Mucosa of gallbladder (tissue), 1 donor: ENCODE measurements at places on chromosomes 6 and 20. TPM values are rescaled to one million over a fixed set of nuclear protein-coding genes. Genes with fewer than 3 reads are reported as not detected.
A peak's percentile ranks its signal among the peaks of the same experiment; 100 is the strongest.

GRCh38 chr6:156866220-156867015, 89.2 kb downstream of the ARID1B start:
- no peak for DNase-seq

ADGRF4 gene
- 0.52 TPM for total RNA-seq

- no peak for DNase-seq
Observed at GRCh38 chr20:1287306-1287705, 21.2 kb downstream of the SNPH start.

PHF10 gene
- 39.4 TPM for total RNA-seq

VSTM2L gene
- 95.0 TPM for total RNA-seq

DNA sequence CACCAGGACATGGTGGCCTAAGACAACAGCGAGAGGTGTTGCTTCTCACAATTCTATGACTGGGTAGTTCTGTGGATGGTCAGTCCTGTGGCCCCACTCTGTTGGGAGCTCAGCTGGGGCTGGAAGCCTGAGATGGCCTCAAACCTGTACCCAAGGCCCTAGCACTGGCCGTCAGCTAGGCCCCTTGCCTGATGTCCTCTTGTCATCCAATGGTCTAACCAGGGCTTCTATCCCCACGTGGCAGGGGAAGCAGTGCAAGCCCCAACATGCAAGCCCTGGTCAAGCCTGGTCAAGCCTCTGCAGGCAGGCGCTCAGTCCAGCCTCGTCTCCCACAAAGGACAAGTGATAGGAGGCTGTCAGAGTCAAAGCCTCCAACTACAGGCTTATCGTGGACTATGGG, 196.5 kb upstream of the CST7 start:
- no peak for DNase-seq

DNA sequence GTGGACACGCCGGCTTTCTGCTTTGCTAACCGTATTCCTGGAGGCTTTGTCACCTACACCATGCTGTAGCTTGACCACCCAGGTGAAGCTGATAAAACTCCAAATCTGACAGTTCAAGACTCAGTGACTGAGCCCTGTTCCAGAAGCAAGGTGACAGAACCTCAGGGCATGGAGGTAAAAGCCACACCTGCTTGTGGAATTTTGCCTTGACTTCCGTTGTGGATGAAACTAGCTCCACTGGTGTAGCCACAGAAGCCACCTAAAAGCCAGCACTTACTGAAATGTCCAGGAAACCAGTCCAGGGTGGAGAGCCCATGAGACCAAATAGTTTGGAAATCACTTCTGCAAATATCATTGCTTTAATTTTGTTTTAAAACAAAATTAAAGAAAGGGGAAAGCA, 11.0 kb downstream of the CST8 start:
- no peak for DNase-seq

GRCh38 chr6:11926594-11927407, 85.3 kb upstream of the HIVEP1 start:
- no peak for DNase-seq

DNA sequence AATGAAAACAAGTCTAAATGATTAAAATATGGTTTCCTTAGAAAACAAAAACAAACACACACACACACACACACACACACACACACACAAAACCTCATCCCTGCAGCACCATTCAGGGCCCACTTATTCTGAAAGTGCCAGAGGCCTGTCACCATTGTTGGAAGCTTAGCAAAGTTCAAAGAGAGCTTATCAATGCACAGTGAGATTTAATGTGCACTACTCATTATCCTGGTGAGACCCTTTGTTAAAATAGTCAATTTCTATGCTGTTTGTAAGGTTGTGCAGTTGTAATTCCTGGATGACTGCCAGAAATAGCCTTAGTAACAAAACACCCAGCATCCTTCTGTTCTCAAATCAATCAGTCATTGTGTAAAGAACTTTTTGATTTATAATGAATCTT, 482.9 kb downstream of the GRIK2 start:
- no peak for DNase-seq

DNA sequence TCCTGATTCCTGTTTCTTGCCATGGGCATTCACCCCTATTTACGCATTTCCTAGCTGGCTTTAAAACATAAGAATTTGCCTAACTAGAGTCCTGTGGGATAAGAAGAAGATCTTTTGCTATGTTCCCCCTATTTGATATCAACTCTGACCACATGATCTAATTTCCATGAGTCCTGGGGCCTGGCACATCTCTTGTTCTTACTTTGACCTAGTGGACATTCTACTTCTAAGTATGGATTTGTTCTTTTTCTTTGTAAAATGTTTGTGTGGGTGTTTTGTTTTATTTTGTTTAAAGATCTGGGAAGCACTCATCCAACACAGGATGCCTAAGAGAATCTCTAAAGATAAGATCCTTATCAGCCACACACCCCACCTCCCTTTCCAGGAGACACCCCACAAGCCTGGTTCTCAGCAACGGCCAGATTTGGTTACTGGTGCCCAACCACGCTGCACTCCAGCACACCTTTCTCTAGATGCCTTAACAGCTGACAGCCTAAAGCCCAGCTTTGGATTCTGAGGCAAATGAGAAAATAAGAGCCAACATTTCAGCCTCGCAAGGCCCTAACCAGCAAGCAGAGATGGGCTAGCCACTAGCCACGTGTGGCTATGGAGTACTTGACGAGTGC, 74.7 kb downstream of the SLC23A2 start:
- DNase-seq = no peak

CCM2L gene
- 5.6 TPM for total RNA-seq

TPX2 gene
- total RNA-seq = 2.6 TPM

DNA sequence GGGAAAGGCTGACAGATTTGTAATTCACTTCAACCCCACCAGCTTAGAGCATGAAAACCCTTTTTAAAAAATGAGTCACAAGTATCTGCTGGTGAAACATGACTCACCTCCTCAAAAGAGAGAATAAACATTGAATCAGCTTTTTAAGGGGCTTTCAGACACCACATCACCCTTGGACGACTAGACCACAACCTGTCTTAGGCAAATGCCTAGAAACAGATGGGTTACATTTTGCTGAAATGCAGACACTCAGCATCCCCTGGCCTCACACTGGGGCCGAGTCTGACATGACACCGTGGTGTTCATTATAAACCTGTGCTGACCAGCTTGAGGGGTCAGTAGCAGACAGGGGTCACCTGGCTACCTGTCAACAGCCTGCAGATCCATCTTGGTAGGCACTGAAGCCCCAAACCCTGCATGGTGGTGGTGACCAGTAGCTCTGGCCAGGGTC, 175.3 kb upstream of the CST7 start:
- no peak for DNase-seq

GRCh38 chr6:34773916-34774315, 16.6 kb downstream of the SNRPC start:
- no peak for DNase-seq

- DNase-seq = no peak
Observed at GRCh38 chr6:3623451-3624249, 127.9 kb downstream of the PXDC1 start.

DNA sequence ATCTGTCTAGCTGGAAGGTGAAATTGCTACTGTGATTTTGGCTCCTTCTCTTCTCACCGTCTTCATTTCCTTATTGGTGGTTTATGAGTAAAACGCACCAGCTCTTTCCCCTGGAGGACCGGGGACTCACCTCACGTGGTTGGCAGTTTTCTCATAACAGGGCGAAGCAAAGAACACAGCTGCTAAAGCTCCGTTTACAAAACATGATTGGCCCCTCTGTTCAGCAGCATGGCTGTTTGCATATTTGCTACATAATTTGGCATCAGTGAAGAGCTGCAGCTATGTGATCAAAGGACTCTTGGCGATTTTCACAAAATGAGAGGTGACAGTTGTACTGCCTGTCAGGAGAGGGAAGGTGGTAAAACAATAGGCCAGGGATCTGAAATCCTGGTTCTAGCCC, 20.5 kb upstream of the TMEM181 start:
- DNase-seq = no peak

PBOV1 gene
- total RNA-seq = not detected

GRCh38 chr6:6406715-6407070, 86.2 kb upstream of the F13A1 start:
- DNase-seq = no peak

DNA sequence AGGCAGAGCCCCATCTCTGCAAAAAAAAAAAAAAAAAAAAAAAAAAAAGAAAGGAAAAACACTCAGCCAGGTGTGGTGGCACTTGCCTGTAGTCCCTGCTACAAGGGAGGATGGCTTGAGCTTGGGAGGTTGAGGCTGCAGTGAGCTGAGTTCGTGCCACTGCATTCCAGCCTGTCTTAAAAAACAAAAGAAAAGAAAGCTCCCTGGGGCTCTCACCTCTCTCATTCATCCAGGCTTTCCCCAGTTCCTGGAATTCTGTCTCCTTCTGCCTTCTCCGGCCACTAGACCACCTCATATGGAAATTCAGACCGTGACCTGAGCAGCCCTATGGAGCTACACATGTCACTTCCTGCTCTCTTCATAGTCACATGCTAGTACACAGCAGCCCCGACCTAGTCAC, 101.1 kb upstream of the TAB2 start:
- DNase-seq = no peak

DNA sequence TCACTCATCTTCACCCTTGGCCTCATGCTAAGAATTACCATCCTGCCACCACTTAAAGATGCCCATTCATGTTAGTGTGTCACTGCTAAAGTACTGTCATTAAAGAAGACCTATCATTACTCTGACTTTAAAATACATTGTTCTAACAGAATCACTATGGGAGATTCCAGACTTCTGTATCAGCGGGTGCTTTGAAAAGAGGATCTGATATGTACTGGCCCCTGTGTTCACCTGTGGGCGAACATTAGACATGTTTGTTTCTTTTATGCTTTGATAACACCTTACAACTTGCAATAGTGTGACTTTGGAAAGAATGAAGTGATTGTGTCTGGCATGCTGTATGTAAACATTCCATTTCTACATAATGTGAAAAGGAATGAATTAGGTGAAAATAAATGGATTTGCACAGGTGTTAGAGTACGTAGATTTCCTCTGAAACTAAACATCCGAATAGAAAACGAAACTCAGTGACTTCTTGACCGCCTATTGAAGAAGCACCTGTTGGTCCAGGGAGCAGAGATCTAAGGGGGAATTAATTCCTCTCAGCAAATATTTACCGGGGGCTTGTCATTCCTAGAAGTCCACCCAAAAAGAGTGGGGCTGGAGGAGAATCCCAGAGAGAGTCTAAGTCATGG, 132.3 kb downstream of the CARMIL1 start:
- no peak for DNase-seq

SPDEF gene
- 16.7 TPM for total RNA-seq

MUC22 gene
- not detected for total RNA-seq

DNA sequence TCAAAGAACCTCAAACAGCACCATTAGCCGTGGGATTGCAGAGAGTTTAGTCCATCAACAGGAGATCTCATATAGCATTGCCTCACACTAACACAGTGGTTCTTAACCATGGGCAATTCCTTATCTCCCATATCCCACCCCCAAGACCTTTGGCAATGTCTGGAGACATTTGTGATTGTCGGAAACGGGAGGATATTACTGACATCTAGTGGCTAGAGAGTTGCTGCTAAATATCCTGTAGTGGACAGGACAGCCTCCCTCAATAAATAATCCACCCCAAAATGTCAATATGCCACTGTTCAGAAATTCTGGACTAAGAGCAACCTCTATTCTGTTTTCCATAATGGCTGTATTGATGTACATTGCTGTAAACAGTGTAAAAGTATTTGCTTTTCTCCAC, 210.1 kb upstream of the CCN2 start:
- no peak for DNase-seq

TFAP2C gene
- 2.1 TPM for total RNA-seq

PSORS1C2 gene
- not detected for total RNA-seq

GRCh38 chr6:159654483-159655098, 38.5 kb downstream of the SOD2 start:
- no peak for DNase-seq

DNA sequence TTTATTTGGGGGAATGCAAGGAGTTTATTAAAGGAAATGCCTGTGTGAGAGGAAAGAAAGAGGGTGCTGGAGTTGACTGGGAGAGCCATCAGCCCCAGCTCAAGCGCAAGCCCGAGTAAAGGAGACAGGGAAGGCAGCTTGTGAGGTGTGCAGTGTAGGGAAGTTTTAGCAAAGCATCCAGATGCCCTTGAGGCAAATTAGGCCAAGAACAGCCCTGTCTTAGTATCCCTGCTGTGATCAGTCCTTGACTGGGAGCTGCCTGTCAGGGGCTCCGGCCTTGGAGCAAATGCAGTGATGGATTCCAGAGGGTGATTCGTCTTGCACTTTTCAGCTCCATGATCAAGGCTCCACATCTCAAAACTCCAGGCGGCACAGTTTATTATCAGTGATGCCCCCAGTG, 561.7 kb downstream of the KIF16B start:
- no peak for DNase-seq

DNA sequence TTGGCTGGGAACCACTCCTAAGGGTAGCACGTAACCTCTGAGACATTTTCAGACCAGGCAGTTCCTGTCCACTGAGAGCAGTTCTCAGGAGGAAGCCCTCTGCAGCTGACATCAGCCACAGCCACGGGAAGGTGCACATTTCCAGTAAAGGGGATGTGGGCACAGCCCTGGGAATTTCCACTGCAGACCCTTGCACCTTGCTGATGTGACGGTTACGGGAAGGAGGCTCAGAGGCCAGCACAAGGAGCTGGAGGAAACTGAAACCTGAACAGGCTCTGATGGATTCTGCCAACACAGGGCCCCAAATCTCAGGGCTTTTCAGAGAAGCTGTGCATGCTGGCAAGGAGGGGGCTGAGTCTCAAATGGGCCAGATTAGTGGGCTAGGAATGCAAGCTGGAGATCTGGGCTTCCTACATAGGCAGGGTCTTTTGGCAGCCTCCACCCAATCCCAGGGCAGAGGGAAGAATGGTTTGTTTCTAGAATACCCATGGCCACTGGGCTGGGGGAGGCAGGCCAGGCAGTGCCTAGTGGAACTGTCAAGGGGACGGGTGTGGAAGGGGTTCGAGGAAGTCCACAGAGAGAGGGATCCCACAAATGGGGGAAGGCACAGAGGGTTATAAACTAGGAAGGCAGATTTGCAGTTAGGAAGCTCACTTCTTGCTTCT, 14.2 kb downstream of the EBF4 start:
- DNase-seq = peak; percentile 7

SLC2A10 gene
- 21.8 TPM for total RNA-seq

GRCh38 chr6:125001684-125002405, 39.6 kb downstream of the RNF217 start:
- DNase-seq = peak; percentile 23

GRCh38 chr6:170232186-170233002, 58.5 kb downstream of the DLL1 start:
- no peak for DNase-seq

DNA sequence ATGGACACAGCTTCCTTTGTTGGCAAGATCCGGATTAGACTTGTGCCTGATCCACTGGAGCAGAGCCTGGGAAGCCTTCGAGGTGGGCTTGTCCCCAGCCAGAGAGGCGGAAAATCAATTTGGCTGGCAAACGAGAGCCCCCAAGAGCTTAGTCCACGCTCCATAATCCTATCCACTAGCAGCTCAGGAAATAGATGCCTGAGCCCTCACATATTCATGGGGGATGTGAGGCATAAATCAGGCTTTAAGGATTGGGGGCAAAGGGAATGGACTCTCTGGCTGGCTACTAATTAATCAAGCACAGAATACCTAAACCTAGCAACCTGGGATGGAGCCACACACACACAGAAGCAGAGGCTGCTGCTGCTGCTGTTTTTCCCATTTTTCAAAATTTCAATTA, 137.9 kb downstream of the PKHD1 start:
- DNase-seq = no peak

- no peak for DNase-seq
Observed at GRCh38 chr6:37305841-37306425, 47.9 kb upstream of the RNF8 start.
